NCI-H2081 (cell line): ENCODE measurements at places on chromosomes 3 and 15.

DNA sequence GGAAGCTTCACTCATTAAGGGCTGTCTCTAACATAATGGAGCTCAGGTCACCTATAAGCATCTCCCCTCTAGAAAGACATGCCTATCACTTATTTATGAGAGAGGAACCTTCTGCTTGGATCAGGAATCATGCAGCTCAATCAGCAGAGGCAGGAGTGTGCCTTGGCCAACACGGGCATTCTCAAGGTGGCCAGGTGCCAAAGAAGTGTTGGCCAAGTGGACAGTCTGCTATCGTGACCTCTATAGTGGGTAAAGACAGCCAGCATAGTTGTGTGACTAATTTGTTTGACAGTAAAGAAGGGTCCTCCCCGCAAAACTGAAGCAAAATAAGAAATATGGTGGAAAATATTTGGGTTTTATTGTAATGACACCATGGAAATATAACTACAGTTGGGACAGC lies 14.7 kb upstream of the AGTR1 start:
- no peak for DNase-seq

DNA sequence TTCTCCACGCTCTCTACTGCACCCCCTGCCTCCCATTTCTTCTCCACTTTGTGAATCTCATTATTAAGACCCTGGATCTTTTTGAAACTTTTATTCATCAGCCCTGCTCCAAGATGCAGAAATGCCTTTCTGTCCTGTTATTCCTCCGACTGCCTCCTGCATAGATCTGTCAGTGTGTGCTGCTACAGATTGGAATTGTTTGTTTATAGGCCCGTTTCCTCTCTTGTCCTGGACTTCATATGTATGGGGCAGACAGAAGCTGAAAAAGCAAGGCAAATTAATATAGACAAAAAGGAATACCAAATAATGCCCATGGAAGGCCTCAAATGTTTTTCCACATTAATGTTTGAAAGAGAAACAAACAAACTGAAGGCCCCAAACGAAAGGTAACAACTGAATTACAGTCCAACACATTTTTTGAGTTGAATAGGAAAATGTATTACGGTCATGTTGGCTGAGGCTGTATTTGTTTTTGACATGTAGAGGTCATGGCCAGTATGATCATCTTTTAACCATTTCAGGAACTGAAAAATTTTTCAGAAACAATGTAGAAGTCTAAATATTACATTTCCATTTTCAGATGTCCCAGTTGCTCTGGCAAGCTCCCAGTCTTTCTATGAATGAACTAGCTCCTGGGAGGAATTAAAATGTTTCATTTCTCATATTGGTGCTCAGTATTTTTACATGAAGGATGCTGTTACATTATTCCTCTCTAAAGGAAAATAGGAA lies 8.8 kb downstream of the CHST2 start:
- DNase-seq, result no peak

DNA sequence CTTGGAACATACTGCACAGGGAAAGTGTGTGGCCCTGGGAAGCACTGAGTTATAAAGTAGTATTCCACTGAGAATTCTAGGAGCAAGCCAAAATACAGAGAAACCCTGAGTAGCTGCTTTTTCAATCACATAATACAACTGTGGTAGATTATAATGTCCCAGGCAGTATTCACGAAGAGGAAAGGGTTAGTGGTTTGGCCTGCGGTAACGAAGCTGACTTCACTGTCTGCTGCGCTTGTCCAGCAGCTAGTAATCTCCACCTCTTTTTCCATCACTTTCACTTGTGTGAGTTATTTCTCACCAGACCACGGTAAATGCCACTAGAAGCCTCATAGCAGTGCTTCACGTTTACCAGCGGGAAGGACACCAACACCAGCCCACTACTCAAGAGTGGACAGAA lies 34.4 kb downstream of the RPL39L start:
- DNase-seq, result no peak

DNA sequence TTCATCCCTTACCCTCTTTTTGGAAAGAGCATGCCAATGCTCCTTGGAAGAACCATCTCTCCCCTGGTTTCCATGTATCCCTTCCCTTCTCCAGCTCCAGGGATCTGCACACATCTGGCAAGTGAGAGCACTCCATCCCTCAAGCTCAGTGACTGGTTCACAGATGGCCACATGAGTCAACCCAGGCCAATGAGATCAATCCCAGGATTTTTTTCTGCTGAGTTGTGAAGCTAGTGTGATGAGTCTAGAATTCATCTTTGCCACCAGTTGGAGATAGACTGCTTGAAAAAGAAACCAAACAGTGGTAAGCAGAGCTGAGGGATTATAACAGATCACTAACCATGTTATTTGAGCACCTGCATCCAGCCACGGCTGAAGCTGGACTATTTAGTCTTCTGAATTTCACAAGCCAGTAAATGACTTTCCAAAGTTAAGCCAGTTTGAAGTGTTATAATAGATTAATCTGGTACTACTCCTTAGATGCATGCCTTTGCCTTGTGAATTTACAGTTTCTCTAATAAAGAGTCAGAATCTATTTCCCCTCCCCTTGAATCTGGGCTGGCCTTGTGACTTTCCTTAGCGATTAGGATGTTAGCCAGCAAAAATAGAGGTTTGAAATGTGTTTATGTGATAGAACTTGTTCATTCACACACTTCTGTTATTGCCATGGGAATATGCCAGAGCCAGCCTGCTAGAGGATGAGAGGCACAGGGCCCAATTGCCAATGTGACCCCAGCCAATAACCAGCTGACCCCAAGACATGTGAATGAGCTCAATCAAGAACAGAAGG lies 159.8 kb downstream of the WNT5A start:
- DNase-seq, result no peak

DNA sequence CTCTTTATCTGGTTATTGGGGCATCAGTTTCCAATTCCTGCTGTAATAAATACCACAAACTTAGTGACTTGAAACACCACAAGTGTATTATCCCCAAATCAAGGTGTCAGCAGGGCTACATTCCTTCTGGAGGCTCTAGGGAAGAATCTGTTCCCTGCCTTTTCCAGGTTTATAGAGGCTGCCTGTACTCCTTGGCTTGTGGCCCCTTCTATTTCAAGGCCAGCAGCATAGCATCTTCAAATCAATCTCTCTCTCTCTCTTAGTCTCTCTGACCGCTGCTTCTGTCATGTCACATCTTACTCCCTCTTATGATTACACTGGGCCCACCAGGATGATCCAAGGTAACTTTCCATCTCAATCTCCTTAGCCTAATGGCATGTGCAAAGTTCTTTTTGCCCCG lies 44.9 kb upstream of the CA12 start:
- no peak for DNase-seq

DNA sequence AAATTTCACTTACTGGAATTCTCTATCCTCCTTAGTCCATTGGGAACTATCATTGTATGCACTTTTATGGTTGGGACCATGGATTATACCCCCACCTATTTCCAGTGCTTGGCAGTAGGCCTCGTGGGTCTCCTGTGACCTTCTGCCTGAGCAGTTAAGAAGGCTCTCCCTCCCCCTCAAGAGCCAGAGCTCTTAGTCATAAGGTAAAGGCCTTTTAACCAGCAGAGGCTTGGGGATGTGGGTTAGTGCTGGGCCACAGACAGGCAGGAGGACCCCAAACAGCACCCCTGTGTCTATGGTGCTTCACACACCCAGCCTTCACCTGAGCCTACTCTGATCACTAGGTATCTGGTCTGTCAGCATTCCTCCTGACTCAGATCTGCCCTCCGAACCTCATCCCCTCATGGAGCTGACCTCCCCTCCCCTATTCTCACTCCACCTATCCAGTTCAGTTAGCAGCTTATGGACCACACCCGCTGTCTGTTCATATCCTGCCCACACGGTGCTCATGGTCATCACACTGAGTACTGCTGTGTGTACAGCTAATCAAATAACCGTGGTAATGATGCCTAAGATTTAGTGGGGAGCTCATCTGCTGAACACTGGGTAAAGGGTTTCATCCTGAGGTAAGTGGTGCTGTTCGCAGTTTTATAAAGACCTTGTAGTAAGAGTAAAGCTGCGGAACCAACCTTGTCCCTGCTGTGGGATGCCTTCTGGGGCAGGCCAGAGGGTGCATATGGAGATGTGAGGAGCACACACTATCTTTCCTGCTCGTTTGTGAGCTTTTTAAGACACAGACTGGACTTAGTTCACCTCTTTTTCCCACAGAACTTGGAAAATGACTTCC lies 40.9 kb downstream of the KLHL18 start:
- no peak for DNase-seq
